ENCODE measurements at places on chromosomes 16 and 17. TPM values are rescaled to one million over a fixed set of nuclear protein-coding genes. Genes with fewer than 3 reads are reported as not detected.

DNA sequence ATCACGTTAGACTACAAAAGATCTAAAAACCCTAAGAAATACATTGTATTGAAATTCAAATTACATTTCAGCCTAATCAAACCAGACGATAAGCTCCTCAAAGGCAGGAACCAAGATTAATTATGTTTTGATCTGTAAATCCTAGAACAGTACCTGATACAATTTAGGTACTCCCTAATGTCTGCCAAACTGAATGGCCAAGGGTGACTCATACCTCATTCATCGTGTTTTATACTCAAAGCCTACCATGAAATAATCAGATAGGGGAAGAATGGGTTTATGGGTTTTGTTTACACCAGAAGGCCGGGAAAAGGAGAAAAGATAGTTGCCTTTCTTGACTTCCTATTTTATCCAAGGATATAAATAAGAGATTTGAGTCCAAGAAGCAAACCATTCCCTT is 19.3 kb downstream of the MMD start:
- DNase-seq = no peak

- DNase-seq = no peak
These were observed 10.4 kb downstream of the BEAN1 start for GRCh38 chr16:66437391-66437945.

DNA sequence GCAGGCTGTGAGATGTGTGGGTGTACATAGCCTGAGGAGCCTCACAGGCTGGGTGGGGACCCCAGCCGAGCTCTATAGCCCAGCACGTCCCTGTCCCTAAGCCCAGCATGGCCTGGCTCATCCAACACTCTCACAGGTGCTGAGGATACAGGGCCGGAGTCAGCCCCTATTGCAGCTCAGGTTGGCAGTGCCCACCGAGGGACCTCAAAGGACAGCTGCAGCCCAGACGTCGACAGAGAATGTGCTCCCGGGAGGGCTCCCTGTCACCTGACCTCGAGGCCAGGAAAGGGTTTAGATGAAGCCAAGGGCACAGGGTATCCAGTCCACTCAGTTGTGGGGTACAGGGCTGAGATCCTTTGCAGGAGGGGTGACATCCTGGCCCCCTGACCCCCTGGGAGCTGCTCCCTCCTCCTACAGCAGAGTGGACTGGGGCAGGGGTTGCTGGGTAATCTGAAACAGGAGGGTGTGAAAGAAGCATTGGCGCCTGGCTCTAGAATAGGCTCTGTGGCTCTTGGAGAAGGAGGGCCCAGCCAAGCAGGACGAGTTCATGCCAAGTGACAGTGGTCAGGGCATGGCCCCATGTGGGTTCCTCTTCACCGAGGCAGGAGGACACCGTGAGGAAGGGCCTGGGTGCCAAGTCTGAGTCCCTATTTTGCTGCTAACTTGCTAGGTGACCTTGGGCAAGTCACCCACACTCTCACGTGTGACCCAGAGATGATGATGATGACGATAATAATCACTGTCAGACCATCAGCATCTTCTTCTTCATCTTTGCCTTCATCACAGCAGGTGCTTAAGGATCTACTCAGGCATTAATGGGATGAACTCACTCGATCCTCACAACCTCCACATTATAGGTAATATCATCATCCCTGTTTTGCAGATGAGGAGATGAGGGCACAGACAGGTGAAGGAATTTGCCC is 68.0 kb downstream of the RMI2 start:
- DNase-seq = no peak

DNA sequence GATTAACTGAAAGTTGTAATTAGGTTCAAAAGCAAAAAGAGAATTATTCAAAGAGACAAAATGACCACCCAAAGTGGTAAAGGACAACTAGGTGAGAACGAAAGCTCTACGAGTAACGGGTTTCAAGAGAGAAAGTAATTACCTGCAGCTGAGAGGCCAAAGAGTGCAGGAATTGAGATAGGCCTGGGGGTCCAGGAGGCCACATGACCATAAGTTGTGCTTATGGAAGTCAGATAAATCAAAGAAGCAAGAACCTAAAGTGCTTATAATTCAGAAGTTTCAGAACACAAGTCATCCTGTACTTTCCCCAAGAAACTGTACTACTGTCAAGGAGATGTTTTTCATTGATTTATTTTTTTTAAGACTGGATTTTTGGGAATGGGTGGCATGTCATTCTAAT is 91.1 kb downstream of the TANGO6 start:
- DNase-seq = no peak

DNA sequence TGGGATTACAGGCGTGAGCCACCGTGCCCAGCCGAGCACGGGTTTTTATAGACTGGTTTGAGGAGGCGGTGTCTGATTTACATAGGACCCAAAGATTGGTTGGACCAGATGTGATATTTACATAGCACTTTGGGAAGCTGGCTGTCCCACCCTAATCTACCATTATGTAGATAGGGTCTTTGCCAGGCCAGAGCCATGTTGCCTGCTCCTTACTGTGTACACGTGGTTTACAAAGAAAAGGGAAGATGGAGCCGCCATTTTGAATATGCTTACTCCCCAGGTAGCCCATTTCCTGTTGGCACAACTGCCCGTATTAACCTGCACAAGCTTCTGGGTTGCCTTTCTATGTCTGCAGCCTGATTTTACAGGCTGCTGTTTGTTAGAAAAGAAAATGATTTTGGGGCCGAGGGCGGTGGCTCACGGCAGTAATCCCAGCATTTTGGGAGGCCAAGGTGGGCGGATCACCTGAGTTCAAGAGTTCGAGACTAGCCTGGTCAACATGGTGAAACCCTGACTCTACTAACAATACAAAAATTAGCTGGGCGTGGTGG is 89.9 kb upstream of the EEF2KMT start:
- no peak for DNase-seq

Gene TEX19
- not detected for polyA plus RNA-seq

Data from left renal pelvis (tissue), 4 donors.